CD4-positive, alpha-beta T cell treated with Interleukin-17A for 1 hour (primary cell): ENCODE measurements at places on chromosomes 5 and 9.

DNA sequence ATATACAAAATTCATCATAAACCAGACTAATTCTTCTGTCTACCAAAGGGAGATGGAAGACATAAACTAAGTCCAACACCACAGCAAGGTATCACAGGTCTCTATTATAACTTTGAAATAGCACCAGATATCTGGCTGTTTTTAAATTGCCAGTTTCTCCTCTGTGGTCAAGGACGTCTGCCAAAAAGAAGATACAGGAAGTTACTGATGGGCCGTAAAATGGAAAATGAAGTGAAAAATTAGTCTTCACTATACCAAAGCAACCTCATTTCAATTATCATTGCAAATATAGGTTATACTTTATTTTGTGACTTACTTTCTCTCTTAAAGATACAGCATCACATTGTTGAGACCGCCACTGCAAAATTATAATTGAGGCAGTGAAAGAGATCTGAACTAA lies 225.5 kb downstream of the NDUFS4 start:
- DNase-seq = no peak

DNA sequence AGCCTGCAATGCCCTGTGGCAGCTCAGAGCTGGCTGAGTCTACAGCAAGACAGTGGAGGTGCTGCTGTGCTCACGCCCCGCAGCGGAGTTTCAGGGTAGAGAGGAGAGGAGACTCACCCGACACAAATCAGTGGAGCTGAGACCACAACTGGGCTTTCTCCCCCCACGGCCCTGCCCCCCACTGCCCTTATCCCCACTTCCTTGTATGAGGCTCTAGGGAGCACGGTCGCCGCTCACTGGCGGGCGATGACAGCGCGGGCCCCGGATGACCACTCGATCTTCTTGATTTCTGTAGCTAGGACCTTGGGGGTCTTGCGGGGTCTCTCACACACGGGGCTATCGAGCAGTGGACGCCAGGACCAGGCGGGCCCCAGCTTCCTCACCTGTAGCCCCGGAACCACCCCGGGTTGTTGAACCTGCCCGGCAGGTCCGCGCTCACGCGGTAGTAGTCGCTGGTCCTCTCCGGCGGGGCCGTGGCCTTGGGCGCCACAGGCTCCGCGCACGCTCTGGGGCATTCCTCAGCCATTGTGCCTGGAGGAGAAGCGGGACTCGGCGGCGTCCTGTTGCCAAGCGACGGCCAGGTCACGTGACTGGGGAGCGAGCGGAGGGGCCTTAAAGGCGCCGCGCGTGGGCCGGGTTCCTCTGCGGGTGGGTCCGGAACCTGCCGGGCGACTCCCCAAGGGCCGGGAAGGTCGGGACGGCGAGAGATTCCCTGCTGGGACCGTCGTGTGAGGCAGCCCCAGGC lies 984 bp upstream of the MRPS2 start:
- peak; percentile 90 for DNase-seq

- DNase-seq = no peak
Measured at GRCh38 chr9:94212531-94212930, 46.6 kb upstream of the ZNF169 start.

DNA sequence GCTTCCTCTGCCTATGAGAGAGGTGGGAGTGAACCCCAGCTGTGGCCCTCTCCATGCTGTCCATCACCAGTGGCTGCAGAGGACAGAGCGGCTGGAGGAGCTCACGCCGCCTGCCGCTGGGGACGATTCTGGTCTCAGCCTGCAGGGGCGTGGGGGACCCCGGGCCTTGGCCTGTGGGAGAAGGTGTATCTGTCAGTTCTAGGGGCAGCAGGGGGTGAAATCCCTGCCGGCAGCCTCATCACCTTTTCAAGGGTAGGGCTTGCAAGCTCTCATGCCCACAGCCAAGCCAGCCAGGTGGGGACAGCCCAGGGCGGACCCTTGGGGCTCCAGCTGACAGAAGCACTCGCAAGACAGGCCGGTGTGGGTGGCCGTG lies 80.2 kb downstream of the TSPAN17 start:
- DNase-seq = no peak

DNA sequence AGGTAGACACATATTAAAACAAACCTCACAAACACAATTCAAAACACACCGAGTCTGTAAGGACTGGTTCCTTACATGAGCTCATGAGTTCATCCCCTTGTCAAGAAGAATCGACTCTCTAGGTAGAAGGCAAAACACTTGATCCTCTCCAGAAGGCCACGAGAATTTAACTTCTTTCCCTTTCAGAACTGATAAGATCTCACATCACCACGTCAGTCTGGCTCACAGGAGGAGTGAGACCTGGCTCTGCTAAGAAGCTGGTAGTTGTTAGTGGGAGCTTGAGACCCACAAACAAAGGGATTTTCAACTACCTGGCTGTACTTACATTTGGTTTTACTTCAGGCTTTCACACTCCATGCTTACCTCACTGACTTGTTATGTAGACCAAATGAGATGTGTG lies 459.2 kb downstream of the ARHGEF28 start:
- DNase-seq = no peak
